ENCODE measurements at places on chromosomes 2 and 18.

DNA sequence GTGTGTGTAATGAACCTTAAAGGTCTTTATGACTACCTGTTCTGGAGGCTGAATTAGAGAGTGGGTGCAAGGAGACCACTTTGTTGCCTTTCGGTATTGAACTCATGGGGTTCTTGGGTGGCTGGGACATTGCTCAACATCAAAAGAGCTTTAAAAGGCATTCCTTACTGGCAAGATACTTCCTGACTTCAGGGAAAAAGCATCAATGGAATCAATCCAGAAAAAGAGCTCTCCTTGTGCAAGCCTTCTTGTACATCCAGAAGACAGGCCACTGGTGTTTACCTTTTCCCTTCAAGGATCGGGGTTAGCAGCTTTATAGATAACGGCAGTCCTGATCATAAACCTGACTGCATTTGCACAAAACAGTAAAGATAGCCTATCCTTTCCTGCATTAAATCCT, 9.5 kb downstream of the PNO1 start:
- DNase-seq: no peak

DNA sequence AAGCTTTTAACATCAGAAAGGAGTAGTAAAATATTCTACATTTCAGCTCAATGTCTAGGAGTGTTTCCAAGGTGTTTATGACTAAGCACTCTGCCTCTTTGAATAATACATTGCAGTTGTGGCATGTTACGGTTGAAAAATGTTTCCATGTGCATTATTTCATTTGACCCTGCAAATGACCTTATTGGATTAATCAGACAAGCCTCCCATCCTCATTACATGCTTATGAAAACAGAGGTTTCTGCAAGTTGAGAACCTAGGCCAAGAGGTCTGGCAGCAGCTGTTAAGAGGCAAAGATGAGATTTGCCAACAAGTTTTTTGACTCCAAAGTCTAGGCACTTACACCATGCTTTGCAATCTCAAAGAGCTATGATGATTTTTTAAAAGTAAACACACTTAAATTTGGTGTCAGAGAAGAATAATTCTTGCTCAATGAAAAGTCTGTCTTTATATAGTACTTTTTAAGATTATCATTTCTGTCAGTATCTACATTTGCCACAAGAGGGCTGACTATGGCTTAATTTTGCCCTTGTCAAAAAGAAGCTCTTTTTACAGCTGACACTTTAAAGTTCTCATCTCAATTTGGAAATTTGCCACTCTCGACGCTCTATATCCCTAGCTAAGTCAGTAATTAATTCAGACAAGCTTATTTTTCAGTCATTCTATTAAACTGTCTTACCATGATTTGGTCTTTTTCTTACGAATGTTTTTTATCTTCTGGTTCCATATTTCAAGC, 260.6 kb downstream of the PAX3 start:
- peak; percentile 4 for DNase-seq

- DNase-seq: no peak
These were observed 30.5 kb downstream of the MAL start for GRCh38 chr2:95056044-95056443.

- no peak for DNase-seq
These were observed 138.8 kb downstream of the MYO5B start for GRCh38 chr18:50056185-50056584.

DNA sequence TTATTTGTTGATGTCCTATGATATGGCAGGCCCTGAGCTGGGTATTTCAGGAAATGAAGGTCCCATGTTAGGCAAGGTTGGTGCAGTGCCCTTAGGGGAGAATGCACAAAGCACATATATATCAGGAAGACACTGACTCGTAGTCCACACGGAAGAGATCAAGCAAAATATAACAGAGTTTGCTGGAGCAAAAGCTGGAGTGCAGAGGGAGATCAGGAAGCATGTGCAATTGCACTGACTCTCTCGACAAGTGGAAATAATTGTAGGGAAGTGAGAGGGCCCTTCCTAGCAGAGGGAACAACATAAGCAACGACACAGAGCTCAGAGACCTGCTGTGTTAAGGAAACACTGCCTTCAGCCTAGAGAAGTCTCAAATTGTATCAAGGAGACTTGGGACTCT, 4.2 kb downstream of the ZNF385B start:
- no peak for DNase-seq

- peak; percentile 4 for DNase-seq
These were observed 75.1 kb downstream of the CTAGE1 start for GRCh38 chr18:22342625-22343024.

DNA sequence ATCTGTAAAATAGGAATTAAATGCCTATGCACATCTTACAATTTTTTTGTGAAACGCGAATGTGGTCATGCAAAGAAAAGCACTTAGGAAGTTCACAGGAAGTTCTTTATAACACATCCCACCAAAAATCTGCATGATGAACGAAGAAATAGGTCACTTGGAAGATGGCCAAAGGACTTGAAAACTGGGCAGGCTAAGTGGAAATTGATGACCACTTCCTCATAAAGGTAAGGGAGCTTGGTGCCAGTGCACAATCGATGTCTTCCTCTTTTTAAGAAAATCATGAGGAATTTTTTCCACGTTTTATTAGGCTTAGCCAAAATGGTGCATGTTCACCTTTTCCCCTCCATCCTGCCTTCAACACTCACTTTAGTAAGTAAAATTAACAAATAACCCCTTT, 8.2 kb upstream of the NT5C1B start:
- DNase-seq: no peak
